Mesenteric fat pad (tissue), 1 donor: ENCODE measurements at places on chromosomes 2 and 18. TPM values are rescaled to one million over a fixed set of nuclear protein-coding genes. Genes with fewer than 3 reads are reported as not detected.

Gene GAL3ST2
- not detected for total RNA-seq

Gene HRH4
- 0.39 TPM for total RNA-seq

Gene RESP18
- total RNA-seq = not detected

Gene EEF1B2
- 470 TPM for total RNA-seq

Gene ELP2
- 71.8 TPM for total RNA-seq

Gene TGOLN2
- total RNA-seq = 128 TPM

Gene APLF
- 6.4 TPM for total RNA-seq

Gene PCARE
- total RNA-seq = 0.06 TPM

Gene EHD3
- total RNA-seq = 2.4 TPM

Gene REG3A
- total RNA-seq = 3.3 TPM

GRCh38 chr2:25330937-25331336 is 10.8 kb downstream of the DNMT3A start:
- no peak for DNase-seq

DNA sequence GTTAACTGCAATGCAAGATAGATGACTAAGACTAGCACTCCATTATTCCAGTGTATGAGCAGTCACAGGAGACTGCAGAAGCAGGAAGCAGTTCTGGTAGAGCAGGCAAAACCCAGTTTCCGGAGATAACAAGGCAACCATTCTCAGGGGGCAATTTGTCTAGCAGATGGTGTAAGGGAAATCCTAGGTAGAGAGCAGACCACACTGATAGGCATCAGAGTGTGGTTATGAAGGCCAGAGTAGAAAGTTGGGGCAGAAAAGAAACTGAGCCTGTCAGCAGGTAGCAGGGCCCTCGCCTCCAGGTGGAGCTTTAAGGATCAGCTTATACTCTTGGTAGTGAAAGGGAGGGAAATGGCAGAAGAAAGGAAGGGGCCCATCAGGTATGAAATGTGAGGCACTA is 164.4 kb downstream of the PDE11A start:
- DNase-seq = no peak

DNA sequence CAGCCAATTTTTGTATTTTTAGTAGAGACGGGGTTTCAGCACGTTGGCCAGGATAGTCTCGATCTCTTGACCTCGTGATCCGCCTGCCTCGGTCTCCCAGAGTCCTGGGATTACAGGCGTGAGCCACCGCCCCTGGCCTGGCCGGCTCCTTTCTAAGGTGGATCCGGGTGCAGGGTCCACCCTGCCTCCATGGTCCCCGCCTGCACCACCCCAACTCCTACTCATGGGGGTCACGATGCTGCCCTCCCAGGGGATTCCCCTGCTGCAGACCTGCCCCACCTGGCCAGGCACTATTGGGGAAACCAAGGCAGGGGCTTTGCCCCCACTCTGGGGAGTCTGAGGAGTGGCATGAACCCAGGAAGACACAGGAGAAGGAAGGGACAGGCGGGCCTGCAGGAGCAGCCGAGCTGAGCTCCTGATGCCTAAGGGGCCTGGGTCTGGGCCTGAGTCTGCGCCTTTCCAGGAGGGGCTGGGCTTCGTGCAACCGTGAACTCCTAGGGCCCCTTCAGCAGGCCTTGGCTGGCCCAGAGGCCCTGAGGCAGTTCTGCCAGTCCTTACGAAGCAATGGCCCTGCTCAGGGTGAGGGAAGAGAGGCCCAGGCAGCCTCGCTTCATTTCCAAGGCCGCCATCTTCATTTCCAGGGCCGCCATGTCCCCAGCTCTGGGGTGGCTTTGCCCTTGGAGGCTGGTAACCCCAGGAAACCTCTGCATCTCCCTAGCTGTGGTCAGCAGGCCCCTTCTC is 67.2 kb upstream of the SMAD7 start:
- peak; percentile 82 for DNase-seq

- no peak for DNase-seq
Measured at GRCh38 chr2:217847115-217847514, 155.7 kb downstream of the TNS1 start.

DNA sequence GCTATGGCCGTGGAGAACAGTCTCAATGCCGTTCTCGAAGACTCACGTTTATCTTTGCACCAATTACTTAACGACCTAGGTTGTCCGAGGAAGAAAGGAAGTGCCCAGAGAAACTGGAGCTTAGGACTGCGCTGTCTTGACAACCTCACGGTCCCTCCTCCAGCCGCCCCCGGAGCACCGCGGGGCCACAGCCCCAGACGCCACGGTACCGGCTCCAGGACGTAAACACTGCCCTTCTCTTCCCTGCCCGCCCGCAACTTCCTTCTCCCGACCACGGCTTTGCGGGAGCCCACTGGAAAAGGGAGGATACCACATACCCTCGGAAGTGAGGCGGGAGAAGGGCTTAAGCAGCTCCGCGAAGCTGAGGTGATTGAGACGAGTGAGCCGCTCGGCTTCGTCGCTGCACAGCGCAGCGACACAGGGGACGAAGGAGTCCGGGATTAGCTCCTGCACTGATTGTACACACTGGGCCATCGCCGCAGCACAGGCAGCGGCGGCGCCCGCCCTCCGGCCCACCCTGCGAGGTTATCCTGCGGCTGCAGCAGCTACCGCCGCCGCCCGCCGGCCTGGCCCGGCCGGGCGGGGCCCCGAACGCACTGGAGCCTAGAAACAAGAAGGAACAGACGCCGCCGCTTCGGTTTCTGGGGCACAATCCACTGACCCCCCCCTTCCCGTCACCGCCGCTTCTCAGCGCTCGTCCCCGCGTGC is 483 bp downstream of the TRAPPC8 start:
- DNase-seq = peak; percentile 91

DNA sequence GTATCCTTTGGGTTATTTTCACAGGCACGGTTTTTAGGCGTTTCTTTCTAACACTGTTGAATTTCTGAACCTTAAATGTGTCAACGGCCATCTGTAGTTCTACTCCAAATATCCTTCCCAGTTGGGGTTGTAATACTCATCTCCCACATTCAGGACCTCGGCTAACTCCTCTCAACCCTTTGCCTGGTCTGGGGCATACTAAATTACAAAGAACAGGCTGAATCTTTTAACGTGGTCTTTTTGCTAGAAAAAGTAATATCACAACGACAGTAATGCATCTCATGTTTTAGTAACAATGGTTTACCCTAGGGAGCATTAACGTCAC is 2.1 kb downstream of the RPRM start:
- DNase-seq = no peak

GRCh38 chr2:127397568-127398238 is 9.9 kb upstream of the MAP3K2 start:
- no peak for DNase-seq

DNA sequence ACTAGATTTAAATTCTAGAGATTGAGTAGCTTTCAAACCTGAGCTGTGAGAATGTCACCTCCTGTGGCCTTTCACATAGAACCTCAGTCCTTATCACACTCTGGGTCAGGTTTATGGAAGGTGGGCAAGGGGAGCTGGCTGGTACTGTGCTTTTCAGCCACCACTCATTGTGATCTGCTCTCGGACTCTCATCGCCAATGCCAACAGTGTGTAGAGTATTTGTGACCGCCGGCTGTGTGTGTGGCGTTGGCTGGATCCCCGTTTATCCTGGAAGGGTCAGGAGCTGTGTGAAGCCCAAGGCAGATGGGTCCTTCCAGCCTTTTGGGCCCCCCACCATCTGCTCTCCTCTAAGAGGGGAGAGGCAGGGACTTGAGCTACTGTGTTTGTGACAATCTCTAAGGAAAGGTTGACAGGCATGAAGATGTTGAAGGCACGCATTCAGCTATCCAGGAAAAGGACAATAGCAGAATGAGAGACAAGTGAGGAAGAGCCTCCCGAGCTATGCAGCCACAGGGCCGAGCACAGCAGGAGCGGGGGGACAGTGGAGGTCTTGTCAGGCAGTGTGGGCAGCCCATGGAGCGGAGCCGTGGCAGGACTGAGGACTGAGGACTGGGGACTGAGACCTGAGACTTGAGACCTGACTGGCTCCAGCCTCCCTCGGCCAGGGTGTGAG is 107.1 kb upstream of the TPO start:
- peak; percentile 35 for DNase-seq

GRCh38 chr2:126914811-126915500 is 16.3 kb downstream of the TEX51 start:
- DNase-seq = peak; percentile 80

DNA sequence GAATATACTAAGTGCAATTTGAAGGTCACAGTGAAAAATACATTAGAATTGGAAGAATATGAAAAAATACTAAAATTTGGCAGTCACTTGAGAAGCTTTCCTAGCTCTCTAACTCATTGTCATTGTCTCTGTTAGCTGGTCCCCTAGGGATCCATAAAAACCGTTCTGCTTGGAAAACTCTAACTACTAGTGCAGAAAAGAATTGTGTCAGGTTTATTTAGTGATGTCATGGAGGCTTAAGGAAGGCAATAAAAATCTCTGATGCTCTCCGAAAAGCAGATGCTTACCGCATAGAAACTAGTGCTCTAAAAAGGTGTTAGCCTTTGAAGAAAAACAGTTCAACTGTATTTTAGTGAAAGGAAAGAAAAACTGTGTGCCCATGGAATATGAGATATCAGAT is 150.1 kb upstream of the DLGAP1 start:
- DNase-seq = no peak

DNA sequence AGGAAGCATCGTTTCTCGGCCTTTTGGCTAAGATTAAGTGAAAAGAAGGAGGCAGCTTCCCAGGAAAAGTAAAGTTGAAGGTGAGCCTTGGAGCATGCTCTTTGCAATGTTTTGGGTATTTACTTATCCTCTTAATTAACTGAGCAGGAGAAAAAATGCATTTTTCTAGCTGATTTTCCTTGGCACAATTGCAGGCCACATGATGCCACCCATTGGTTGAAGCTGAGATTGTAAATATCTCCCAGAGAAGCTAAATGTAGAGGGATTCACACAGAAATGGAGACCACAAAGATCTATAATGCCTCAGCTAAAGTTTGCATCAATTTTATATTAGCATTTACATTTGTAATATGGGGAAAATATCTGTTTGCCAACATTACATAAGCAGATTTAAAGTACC is 294.1 kb downstream of the KCNS3 start:
- no peak for DNase-seq

DNA sequence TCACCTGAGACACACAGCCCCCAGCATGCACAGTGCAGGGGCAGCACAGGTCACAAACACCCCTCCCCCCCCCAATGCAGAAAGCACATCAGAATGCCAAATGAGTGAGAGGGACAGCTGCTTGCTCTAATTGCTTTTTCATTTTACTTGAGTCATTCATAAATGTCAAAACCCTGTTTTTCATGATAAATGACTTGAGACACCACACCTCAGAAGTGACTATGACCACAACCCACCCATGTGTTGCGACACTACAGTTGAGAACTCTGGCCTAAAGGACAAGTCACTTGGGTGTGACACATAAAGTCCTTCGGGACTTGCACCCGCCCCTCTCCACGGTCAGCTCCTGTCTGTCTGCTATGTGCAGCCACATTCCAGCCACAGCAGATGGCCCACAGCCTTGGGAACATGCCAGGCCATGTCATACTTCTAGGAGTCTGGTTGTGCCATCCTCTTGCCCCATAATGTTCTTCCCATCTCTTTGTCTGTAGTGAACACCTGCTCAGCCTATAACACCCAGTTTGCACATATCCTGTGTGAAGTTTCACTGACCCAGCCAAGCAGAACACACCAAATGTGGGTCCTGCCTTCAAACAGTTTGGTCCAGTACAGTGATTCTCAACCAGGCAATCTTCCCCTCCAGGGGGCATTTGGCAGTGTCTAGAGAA is 30.2 kb upstream of the RIOK3 start:
- no peak for DNase-seq

DNA sequence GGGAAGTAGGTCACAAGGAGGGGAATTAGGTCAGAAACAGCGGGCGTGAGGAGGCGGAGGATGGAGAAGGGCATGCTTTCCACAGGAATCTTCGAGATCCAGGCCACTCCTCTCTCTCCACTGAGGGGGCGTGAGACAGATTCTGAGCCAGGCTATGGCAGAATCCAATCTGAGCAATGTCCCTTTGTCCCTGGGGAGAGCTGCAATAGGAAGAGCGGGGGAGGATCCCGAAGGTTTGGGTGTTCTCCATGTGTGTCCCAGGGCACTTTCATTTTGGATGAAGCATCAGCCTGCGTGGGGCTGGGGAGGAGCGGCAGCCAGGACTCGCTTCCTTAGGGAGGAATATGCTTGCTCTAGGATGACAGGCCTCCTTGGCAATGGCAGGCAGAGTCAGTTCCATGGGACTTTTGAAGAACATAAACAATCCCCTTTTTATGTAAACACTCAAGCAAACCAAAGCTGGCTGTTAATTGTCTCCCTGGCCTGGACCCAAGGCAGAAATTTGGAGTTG is 84.0 kb downstream of the LIPG start:
- peak; percentile 89 for DNase-seq

- no peak for DNase-seq
Measured at GRCh38 chr2:176914371-176914770, 298.2 kb upstream of the HNRNPA3 start.

DNA sequence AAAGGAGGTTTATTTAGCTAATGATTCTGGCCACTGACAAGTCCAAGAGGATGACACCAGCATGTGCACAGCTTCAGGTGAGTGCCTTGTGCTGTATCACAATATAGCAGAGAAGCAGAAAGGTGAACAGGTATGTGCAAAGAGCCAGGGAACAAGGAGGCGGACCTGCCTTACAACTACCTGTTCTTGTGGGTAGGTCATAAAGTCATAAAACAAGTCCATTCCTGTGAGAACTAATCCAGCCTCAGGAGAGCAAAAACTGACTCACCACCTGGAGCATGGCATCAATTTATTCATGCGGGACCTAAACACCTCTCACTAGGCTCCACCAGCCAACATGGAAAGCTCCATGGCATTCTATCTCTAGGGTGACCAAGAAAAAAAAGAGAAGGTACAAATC is 234.2 kb downstream of the ASXL3 start:
- DNase-seq = no peak

DNA sequence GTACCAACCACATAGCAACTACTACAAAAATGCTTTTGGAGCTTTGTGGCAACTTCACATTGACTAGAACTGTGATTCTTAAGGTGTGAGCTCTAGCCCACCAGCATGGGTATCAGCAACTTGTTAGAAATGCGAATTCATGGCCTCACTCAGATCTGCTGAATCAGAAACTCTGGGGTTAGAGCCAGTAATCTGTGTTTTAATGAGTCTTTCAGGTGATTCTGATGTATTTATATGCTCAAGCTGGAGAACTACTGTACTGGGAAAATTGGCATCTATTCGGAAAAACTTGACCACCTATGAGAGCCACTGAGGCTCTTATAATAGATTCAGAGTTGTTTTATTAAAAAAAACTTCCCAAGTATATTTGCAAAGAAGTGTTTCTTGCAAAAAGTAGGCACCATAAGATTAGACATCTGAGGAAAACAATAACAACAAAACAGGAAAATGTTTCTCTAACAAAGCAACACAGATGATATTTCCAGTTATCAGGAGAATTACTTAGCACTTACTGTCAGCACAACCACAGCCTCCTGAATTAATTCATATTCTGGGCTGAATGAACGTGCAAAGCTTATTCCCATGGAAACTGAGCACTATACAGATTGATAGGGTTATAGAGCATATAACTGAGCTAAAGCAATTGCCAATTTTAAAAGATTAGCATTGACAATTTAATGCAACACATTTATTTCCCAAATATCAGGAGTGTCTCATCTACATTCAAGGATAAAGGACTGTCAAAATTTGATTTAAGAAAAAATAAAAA is 71.6 kb downstream of the NCKAP5 start:
- no peak for DNase-seq
